ENCODE measurements at places on chromosomes 4 and X.

DNA sequence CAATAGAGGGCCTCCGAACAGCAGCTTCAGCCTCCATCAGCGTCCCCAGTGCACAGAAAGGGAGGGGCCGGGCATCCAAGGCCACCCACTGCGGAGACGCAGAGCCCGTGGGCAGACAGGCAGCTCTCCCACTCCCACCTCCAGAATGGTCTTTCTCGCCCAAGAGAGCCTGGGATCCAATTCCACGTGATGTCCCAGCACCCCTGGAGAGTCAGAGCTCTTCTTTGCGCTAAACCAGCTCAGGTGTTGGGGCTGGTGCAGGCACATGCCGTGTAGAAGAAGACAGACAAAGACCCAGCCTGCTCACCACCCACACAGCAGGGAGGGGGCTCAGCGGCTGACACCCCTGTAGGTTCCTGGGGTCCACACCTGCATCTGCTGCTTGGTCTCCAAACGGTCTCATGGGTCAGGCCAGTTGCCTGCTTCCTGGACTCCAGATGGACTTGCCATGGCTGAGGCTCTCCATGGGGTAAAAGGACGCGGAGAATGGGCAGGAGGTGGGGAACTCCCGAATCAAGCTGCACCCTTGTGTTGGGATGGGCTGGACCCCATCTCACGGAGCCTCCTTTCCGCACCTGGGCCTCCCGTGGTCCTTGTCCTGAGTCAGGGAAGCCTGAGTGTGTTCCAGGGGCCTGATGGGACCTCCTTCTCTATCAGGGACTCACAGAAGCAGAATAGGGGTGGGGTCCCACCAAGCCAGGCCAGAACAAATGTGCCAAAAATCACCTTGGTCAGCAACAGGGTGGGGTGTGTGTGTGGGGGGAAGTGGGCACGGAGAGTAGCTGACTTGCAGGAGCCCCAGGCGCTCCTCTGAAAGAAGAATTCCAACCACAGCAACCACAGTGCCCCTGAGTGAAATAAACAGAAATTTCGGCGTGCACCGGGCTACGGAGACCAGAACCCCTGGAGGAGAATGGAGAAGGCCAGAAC is 11.6 kb upstream of the ASMTL start:
- peak; percentile 49 for DNase-seq

DNA sequence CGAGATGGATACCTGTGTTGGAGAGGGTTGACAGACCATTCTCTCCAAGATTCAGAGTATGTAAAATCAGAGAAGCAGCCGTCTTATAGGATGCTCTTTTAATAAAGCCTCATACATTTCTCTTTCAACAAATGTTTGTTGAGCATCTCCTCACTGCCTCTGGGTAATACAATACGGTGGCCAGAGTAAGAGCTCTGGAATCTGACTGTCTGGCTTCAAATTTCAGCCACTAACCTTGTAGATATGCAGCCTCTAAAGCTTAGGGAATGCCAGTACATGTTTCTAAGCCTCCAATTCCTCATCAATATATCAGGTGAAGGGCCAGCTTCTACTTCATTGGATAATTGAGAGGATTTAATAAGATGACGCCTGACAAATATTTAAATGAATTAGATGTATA is 61.3 kb downstream of the CLNK start:
- no peak for DNase-seq

DNA sequence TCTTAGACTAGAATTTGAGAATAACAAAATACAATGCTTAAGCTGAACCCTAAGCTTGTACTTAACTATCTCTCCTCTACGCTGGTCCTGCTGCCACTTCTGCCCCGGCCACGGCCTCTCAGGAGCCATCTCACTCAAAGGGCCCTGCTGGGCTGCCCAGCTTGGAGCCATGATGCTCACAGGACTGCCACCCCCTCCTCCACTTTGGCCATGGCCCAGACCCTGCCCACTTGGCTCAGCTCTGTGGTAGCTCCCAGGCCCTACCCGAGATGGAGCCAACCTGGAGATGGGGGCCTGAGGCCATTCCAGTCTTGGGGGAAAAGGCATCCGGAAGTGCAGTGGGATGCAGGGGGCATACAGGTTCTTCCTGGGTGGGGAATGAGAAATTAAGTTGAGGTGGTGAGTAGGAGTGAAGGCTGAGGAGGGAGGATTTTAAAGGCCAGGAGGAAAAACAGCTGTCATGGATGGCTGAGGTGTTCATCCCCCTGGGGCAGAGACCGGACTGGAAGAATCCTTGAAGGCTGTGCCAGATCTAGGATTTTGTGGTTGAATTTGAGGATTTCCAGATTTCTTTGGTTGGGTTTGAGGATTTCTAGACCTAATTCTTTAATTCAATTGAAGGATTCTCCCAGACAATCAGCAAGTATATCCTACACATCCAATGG is 824 bp downstream of the SASH3 start:
- no peak for DNase-seq

DNA sequence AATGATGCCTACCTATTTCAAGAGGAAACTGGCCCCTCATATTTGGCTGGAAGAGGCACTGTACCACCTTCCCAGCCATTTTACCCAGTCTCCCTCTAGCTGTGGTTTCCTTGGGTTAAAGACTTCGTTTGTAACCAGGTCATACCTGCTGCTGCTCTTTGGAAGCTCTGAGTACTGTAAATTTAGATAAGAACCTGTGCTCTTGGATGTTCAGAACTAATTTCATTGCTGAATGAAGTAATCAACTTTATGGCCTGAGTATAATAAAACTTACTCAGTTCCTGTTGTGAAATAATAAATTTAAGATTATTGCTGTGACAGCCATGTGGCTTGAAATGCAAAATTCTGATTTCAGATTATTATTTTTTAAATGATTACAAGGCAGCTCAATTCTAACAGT is 12.2 kb downstream of the MTTP start:
- no peak for DNase-seq

- no peak for DNase-seq
Measured at GRCh38 chr4:151652841-151653547, 107.8 kb downstream of the GATB start.

DNA sequence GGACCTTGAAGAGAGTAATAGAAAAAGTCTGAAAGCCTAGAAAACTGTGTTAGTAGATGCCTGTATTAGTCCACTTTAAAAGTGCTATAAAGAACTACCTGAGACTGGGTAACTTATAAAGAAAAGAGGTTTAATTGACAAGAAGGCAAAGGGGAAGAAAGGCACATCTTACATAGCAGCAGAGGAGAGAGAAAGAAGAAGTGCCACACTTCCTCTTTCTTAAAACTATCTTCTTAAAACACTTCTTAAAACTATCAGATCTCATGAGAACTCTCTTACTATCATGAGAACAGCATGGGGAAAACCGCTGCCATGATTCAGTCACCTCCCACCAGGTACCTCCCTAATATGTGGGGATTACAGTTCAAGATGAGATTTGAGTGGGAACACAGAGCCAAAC is 18.8 kb upstream of the COL25A1 start:
- no peak for DNase-seq

GRCh38 chr4:159374749-159375530 is 272.1 kb downstream of the RAPGEF2 start:
- no peak for DNase-seq

GRCh38 chr4:138055890-138056289 is 186.3 kb downstream of the SLC7A11 start:
- no peak for DNase-seq

- no peak for DNase-seq
Measured at GRCh38 chr4:14883661-14884060, 118.6 kb upstream of the CPEB2 start.

DNA sequence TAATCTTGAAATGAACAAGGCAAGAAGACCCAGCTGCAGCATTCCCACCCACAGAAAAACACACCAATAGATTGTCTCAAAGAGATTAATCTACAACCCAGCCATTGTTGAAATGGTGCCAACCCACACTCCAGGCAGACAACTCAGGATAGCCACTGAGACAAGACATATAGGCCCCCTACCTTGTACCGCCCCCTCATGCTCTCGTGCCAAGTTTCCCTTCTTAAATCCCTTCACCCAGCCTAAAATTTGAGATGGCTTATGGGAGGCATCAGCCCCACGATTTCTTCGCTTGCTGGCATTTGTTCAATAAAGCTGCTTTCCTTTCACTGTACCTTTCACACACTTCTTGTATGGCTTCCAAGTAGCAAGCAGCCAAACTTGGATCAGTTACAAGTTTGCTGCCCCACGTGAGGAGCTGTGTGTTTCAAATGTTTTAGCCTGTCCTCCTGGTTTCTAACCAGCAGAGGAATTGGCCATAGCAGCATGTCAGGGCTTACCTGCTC is 1754.1 kb downstream of the C4orf33 start:
- DNase-seq = no peak

DNA sequence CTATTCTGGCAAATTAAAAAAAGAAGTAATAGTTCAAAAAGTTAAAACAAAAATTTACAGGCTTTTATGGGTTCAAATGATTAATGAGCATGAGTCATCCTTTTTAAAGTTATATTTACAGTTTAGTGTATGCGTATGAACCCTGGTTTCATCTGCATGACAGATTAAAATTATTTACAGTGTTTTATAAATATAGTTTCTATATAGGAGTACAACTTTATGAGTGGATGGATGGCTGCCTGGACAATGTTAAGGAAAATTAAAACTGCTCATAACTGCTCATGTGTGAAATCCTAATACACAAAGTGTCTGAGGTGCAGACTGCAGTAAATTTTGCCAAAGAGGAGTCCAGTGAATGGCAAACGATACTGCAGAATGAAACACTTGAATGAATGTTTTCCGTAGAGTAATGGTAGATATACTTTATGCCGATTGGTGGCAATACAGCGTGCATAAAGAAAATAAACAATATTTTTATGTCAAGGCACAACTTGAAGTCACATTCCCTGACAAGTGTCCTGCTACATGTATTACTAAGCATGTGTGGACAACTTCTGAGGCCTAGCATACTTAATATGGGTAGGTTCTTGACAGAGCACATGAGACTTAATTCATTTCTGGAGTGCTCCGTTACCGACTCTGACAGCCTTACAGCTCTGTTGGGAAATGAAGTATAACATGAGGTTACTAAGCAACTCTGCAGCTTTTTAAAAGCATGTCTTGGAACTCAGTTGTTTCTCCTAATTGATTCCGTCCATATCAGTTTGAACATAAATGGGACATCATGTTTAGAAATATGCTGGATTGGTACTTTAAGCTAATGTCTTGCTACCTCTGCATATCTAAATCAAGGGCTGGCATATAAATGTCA is 985.6 kb upstream of the PCDH7 start:
- no peak for DNase-seq

DNA sequence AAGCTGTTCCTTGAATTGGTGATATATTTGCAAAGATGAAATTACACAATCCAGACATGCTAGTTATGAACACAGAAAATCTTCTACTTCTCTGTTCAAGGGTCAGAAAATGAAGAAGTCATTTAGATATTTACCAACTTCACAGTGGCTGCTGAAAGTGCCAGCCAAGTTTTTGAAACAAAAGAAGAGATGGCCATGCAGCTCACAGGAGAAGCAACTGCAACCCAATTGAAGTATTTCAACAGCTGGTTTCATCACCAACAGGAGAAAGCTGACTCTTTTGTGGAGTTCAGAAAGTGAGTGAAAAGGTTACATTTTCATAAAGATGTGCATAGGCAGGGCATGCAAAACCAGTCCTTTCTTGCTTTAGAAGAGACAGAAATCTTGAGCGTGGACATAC is 70.1 kb upstream of the LSM6 start:
- DNase-seq = no peak

- DNase-seq = no peak
Measured at GRCh38 chr4:80037864-80038263, 35.2 kb downstream of the ANTXR2 start.

- peak; percentile 0 for DNase-seq
Measured at GRCh38 chrX:132957211-132958090, 978 bp downstream of the HS6ST2 start.

GRCh38 chr4:65580551-65580950 is 89.7 kb downstream of the EPHA5 start:
- DNase-seq = no peak

- DNase-seq = no peak
Measured at GRCh38 chrX:136496186-136496763, 1.1 kb upstream of the HTATSF1 start.

GRCh38 chr4:85177679-85178078 is 211.2 kb upstream of the WDFY3 start:
- DNase-seq = no peak

DNA sequence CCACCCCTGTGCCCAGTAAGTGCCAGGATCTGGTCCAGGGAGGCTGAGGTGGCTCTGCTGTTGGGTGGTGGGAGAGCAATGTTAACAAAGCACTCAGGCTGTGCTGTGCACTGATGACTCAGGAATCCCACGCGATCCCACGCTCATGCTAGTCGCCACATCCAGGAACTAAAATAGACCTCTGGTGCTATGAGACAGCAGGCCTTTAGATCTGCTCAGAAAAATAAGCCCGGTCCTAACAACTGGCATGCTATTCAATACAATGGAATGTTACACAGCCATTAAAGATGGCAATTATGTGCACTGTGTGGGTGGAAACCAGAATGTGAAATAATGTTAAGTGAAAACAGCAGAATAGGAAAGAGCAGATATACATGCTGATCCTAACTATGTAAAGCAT is 26.0 kb downstream of the ARL13A start:
- DNase-seq = no peak

- no peak for DNase-seq
Measured at GRCh38 chr4:81826335-81826734, 354.6 kb upstream of the RASGEF1B start.

DNA sequence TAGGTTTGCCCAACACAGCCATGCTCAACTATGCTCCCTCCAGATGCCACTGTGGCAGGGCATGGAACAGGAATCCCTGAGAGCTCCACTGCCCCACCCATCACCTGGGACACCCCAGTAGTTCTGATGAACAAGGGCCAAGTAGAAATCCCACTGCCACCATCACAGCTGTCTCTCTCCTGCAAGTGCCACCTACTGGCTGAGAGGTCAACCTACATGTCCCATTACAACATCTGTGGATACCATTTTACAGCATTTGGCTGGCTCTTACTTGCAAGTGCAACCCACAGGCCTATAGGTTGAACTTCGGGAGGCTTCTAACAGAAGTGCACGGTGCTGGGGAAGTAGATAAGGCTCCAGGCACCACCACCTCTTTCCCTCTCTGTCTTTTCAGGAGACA is 142.5 kb downstream of the CXXC4 start:
- DNase-seq = no peak

GRCh38 chr4:114281164-114281960 is 301.9 kb upstream of the ARSJ start:
- no peak for DNase-seq

All from CD4-positive, alpha-beta T cell treated with Interleukin-12 subunit alpha and Interleukin-12 subunit beta, for 1 hour (primary cell).